ENCODE measurements at places on chromosomes 2 and 18. TPM values are rescaled to one million over a fixed set of nuclear protein-coding genes. Genes with fewer than 3 reads are reported as not detected.
A peak's percentile ranks its signal among the peaks of the same experiment; 100 is the strongest.

Gene DNAH7
- total RNA-seq: 0.91 TPM

Gene CHST10
- total RNA-seq: 4.0 TPM

DNA sequence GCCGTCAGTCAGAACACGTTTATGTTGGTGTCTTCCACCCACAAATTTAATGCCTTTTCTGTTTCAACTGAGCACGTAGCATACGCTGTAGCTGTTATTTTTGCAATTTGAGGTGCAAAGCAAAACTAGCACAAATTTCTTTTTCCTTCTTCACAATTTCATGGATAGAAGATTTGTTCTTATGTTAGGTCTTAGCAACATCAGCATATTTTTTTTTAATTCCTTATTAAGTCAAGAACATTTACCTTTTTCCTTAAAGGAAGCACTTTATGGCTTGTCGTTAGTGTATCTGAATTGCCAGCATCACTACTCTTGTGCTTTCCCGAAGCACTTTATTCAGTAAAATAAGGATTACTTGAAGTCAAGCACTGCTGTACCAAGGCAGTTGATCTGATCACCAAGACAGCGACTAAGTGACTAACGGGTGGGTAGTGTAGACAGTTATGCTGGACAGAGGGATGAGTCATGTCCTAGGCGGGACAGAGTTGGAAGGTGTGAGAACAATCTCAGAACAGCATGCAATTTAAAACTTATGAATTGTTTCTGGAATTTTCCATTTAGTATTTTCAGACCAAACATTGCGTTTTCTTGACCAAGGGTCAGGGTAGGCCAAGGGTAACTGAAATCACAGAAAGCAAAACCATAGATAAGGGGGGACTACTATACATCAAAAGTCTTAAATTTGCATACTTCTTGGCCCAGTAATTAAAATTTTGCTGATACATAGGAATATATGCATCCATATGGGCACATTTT is 13.3 kb downstream of the BABAM2 start:
- peak overlapping the region; percentile 3 for H3K27ac ChIP-seq
- no peaks in the 10 kb centered on the region for H3K27me3 ChIP-seq
- H3K4me3 ChIP-seq: no peak overlapping the region
- DNase-seq: peak; percentile 73
- peaks cover 28% of the 10 kb centered on the region for H3K36me3 ChIP-seq
- peaks cover 44% of the 10 kb centered on the region for H3K4me1 ChIP-seq

DNA sequence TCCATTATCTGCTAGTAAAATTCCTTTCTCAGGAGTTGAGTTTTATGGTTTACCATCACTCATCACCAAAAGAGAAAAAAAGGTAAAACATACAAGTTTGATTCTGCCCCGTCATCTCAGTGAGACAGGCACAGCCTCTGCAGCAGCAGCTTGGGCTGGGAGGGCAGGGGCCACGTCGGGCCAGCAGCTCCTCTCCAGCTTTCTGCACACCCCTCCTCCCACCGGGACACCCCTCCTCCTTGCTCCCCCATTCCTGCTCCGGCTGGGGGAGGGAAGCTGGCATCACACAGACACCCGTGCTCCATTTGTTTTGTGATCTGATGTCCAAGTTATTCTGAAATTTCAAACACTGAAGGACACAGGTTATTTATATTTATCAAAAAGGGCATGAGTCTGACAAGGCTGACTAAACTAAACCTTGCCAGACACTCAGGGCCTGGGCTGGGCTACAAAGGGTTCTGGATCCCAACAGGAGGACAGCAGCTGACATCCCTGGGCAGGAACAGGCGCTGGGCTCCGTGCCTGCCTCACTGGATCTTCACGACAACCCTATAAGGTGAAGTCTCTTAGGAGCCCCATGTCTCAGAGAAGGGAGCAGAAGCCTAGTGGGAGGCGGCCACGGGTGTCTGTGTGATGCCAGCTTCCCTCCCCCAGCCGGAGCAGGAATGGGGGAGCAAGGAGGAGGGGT is 71.4 kb downstream of the HDAC4 start:
- no peak for DNase-seq
- H3K27ac ChIP-seq: no peak overlapping the region
- H3K4me3 ChIP-seq: no peak overlapping the region
- H3K36me3 ChIP-seq: peaks cover 6% of the 10 kb centered on the region

GRCh38 chr2:68740400-68740914 is 5.8 kb downstream of the ARHGAP25 start:
- peaks cover 17% of the 10 kb centered on the region for H3K4me1 ChIP-seq
- H3K27ac ChIP-seq: no peak overlapping the region
- no peak for DNase-seq
- no peaks in the 10 kb centered on the region for H3K36me3 ChIP-seq
- H3K4me3 ChIP-seq: no peak overlapping the region

- no peaks in the 10 kb centered on the region for H3K27me3 ChIP-seq
- DNase-seq: no peak
- H3K4me3 ChIP-seq: no peak overlapping the region
- no peak overlapping the region for H3K27ac ChIP-seq
- peaks cover 12% of the 10 kb centered on the region for H3K36me3 ChIP-seq
- peaks cover 8% of the 10 kb centered on the region for H3K4me1 ChIP-seq
These were observed 74.4 kb upstream of the MAP4K4 start for GRCh38 chr2:101623031-101623521.

- H3K27me3 ChIP-seq: no peaks in the 10 kb centered on the region
- no peaks in the 10 kb centered on the region for H3K4me1 ChIP-seq
- H3K36me3 ChIP-seq: peaks cover 85% of the 10 kb centered on the region
- H3K27ac ChIP-seq: no peak overlapping the region
- no peak for DNase-seq
- H3K4me3 ChIP-seq: no peak overlapping the region
These were observed 56.2 kb downstream of the POLR1A start for GRCh38 chr2:86049529-86049928.

DNA sequence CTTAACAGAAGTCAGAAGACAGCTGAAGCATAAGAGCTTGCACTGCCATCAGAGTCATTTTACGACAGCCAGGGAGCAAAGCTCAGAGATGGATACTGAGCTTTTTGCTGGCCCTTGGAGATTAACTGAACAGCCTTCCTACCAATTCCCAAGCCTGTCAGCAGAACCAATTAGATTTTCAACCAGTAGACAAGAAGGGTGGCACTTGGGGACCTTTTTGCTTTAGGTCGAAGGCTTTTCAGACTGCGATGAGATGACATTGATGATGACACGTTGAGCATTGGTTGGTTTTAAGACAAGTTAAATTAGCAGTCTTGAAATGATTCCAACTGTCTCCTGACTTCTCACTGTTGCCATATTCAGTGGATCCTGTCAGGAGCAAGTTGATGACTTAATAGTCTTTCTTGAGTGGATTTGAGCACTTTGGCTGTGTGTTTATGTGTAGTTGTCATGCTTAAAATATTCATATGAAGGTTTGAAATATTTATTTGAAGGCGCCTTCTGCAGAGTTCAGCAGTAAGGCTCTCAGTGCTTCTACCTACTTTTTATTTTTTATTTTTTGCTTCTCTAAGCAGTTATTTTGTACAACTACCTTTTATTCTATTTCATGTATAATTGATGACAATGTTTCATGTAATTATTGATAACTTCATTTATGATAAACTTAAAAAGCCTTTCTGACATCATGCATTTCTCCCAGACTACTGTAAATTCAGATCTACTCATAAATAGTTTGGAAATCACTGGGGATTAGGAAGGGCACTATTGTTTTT is 256.7 kb downstream of the CAMKMT start:
- no peak for DNase-seq
- no peaks in the 10 kb centered on the region for H3K27me3 ChIP-seq
- H3K27ac ChIP-seq: no peak overlapping the region
- no peaks in the 10 kb centered on the region for H3K4me1 ChIP-seq
- no peak overlapping the region for H3K4me3 ChIP-seq

- peaks cover 75% of the 10 kb centered on the region for H3K27me3 ChIP-seq
- H3K27ac ChIP-seq: no peak overlapping the region
- no peaks in the 10 kb centered on the region for H3K36me3 ChIP-seq
- H3K4me3 ChIP-seq: no peak overlapping the region
- peaks cover 5% of the 10 kb centered on the region for H3K4me1 ChIP-seq
These were observed 128.3 kb upstream of the ATP5MC3 start for GRCh38 chr2:175309799-175310198.

DNA sequence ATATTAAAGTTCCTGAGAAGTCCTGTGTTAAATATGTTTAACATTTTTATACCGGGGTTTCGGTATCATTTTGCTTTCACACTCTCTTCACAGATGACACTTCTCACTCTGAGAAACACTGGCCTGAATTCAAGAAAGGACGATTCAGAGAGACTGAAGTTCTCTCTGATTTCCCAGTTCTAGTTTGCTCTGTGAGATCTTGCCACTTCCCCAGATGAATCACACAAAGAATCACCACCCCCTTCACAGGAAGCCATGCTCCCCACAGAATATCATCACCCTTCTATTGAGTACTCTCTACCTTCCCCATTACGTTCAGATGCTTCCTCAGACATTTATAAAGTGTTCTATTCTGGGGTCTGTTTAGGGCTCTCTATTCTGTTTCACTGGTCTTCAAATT is 16.1 kb upstream of the CD207 start:
- H3K36me3 ChIP-seq: no peaks in the 10 kb centered on the region
- DNase-seq: no peak
- H3K4me3 ChIP-seq: no peak overlapping the region
- H3K27me3 ChIP-seq: peaks cover 24% of the 10 kb centered on the region

- no peaks in the 10 kb centered on the region for H3K4me1 ChIP-seq
- H3K27ac ChIP-seq: no peak overlapping the region
- H3K36me3 ChIP-seq: peaks cover 37% of the 10 kb centered on the region
- H3K27me3 ChIP-seq: no peaks in the 10 kb centered on the region
These were observed 125.3 kb downstream of the PIK3C3 start for GRCh38 chr18:42080340-42080739.

DNA sequence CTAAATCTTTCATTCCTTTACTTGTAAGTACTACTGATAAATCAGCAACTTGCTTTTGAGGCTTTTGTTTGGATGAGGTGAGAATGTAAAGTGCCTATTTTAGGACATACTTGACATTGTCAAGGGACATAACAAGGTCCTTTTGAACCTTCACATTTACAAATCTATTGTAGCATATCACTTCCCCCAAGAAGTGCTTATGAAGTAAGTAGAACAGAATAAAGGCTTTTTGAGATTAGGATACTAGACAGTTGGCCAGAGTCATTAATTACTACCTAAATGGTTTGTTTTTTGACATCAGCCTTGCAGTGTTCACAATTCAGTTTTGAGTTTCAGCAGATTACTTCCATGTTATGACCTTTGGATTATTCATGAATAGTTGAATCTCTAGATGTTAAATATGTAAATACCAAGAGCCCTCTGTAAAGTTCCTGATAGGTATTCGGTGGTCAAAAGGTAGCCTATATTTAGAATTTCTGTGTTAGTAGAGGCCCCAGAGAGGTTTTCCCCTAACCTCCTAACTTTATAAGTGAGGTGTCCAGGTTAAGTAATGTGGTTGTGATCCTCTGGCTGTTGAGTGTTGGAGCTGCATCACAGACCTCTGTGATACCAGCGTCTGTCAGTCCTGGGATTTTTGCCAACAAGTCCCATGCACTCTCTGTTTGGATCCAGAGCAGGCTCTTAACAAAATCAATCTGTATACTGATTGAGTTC is 67.2 kb downstream of the LCLAT1 start:
- DNase-seq: peak; percentile 63
- H3K4me3 ChIP-seq: no peak overlapping the region
- no peaks in the 10 kb centered on the region for H3K27me3 ChIP-seq
- peak overlapping the region; percentile 57 for H3K27ac ChIP-seq
- H3K4me1 ChIP-seq: peaks cover 35% of the 10 kb centered on the region
